NCI-H774 (cell line): ENCODE measurements at places on chromosomes 12 and 14.

- no peak for DNase-seq
Measured at GRCh38 chr12:66548338-66549049, 130.4 kb downstream of the GRIP1 start.

GRCh38 chr12:24907464-24907863 is 41.4 kb downstream of the BCAT1 start:
- no peak for DNase-seq

DNA sequence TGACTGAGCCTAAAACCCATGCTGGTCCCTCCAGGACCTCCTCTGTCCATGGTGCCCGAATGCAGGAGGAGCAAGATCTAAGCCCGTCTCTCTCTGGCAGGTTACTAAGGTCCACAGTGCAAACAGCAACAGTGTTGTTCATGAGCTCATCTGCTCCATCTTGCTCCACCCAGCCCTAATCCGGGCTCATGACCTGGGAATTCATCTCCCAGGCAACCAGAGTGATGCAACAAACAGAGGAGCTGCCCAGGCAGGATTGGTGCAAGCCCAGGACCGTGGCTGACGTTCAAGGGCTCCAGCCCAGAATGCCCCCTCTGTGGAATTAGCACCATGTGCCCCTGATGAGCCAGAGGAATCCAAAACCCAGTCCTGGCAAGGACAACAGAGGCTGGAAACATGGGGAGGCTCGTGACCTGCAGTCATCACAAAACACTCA is 29.9 kb downstream of the HSPB8 start:
- peak; percentile 71 for DNase-seq

DNA sequence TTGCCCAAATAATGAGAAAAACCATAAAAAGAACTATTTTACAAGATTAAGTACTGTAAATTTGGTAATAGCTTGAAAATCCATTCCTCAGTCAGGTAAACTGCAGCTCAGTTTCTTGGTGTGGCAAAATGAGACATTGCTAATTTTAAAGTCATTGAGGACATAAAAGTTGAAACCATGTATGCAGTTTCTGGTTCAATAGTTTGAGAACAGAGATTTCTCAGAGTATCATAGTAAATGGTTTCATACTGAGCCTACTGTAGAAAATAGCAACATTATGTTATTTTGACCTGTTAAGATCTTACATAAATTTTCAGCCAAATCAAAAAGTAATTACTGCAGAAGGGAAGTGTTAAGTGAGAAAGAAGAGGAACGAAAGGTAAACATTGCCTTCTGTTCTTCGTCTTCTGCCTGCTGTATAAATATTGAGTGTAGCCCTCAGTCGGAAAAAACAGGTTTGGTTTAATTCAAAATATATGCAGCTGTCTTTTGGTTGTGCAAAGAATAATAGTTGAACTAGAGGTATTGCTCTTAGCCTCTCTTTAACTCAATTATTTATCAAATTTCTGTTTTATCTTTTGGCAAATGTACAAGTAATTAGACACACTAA is 119.6 kb downstream of the SYNE2 start:
- DNase-seq: peak; percentile 55

DNA sequence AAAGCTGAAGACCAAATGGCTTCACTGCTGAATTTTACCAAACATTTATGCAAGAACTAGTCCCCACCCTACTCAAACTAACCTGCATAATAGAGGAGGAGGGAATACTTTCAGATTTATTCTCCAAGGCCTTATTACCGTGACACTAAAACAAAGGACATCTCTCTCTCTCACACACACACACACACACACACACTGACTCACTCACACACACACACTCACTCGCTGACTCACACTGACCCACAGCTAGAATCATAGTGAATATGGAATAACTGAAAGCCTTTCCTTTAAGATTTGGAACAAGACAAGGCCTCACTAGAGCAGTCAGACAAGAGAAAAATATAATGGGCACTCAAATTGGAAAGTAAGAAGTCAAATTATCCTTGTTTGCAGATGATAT is 1014.1 kb downstream of the TMTC2 start:
- DNase-seq: no peak

DNA sequence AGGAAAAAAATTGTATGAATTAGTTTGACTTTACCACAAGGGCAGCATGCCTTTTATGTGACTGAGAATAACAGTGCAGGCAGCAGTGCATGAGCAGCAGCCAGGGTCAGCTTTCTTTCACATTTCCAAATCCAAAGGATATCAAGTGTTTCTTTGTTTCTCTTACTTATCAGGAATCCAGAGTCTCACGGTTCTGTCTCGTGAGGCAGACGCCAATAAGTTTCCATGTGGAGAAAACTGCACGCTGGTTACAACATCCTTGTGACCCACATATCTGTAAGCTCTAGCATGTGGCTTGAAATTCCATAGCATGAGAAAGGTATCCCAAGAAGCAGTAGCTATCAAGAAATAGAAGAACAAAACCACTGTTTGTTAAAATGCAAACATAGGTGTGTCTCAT is 27.6 kb downstream of the GALNT4 start:
- DNase-seq: no peak
